Muscle of arm (tissue), 14 donors: ENCODE measurements at places on chromosomes 4 and X. TPM values are rescaled to one million over a fixed set of nuclear protein-coding genes. Genes with fewer than 3 reads are reported as not detected.

TXK gene
- 0.94 TPM for polyA plus RNA-seq

IL2RG gene
- polyA plus RNA-seq: 15.9 TPM

CXorf58 gene
- not detected for polyA plus RNA-seq

ENOPH1 gene
- 38.7 TPM for polyA plus RNA-seq

DNA sequence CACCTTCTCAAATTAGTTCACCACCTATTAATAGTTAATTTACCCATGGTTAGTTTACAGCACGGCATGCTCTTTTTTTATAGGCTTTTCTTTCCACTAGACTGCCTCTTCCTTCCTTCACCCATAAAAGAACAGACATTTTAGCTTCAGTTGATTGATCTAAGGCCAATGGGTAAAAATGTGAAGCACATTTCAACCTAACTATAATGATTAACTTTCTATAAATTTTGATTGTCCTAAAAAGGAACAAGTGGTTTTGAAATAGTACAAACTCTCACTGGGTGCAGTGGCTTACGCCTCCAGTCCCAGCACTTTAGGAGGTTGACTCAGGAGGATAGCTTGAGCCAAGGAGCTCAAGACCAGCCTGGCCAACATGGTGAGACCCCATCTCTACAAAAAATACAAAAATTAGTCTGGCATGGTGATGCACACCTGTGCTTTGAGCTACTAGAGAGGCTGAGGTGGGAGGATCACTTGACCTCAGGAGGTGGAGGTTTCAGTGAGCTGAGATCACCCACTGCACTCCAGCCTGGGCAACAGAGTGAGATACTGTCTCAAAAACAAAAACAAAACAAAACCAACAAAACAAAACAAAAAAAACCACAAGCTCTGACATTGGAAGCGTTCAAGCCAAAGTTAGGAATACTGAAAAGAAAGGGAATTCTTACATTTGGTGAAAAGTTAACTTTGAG is 89.9 kb upstream of the FAT1 start:
- DNase-seq: no peak

DNA sequence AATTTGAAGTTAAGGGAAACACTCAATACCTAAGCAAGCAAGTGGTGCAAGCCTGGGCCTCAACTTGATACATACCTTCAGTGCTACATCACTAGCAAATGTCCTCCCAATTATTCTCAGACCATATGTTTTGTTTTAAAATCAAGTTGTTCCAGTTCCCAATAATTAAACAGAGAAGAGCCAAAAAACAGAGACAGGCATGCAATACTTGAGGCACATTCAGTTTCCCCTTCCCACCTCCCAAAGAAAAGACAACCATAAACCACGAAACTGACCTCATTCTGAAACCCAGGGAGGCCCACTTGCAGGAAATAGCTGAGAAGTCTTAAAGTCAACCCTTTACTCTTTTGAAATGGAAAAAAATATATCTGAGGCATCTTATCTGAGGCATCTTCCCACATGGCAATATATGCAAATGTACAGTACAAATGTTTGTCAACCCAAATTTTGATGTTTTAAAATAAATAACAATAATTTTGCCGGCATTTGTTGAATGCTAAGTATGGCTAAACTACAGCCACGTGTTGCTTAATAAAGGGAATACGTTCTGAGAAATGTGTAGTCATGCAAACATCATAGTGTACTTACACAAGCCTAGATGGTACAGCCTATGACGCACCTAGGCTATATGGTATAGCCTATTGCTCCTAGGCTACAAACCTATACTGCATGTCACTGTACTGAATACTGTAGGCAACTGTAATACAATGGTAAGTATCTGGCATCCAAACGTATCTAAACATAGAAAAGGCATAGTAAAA is 147.5 kb downstream of the TSPAN5 start:
- peak; percentile 85 for DNase-seq

DNA sequence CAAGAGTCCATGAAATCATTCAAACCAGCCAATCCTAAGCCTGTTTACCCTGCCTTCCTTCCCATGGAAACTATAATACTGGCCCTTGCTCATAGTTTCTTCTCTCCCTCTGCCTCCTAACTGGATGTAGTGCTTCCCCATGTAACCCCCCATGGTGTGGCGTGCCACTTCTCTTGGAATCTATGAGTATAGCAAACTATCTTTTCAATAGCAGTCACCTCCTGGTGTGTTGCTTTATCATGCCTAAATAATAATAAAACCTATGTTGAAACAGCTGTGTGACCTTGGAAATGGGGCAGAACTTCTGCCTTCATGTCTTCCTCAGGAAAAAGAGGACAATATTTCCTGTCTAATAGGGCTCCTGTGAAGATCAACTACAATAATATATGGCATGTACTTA is 234.8 kb upstream of the EDNRA start:
- DNase-seq: no peak

- no peak for DNase-seq
Measured at GRCh38 chr4:163610648-163611047, 116.2 kb downstream of the TMA16 start.

DNA sequence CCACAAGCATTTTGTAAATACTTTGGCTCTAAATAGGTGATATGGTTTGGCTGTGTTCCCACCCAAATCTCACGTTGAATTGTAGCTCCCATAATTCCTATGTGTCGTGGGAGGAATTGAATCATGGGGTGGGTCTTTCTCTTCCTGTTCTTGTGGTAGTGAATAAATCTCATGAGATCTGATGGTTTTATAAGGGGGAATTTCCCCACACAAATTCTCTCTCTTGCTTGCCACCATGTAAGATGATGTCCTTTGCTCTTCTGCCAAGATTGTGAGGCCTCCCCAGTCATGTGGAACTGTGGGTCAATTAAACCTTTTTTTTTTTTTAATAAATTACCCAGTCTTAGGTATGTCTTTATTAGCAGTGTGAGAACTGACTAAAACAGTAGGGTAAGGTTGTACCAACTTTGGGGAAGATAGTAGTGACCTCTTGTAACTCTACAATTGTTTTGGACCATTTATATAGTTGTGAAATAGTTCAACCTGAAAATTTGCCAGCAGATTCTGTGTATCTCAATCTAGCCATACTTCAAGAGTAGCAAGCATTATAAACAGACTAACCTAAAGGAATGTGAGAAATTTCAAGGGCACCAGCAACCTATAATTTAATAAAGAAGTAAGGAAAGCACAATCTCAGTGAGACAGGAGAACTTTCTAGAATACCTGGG is 727.8 kb downstream of the GRID2 start:
- no peak for DNase-seq

GRCh38 chrX:37509349-37509748 is 62.1 kb upstream of the LANCL3 start:
- no peak for DNase-seq

DNA sequence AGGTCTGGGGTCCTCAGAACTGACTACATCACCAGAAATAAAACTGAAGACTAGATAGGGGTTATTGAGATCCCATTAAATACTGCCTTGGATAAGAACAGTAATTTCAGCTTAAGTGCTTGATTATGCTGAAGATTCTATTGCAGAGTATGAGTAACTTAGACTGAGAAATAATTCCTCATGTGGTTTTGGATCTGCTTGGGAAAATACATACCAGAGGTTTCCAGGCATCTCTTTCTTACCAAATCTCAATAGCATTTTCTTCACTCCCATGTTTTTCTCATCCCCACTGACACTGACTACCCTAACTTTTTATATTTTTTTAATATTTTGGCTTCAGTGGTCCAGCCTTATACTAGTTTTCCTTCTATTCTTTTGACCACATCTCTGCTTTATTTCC is 92.0 kb upstream of the TEX13D start:
- DNase-seq: no peak

- DNase-seq: no peak
Measured at GRCh38 chr4:1234309-1234695, 14.6 kb downstream of the CTBP1 start.

DNA sequence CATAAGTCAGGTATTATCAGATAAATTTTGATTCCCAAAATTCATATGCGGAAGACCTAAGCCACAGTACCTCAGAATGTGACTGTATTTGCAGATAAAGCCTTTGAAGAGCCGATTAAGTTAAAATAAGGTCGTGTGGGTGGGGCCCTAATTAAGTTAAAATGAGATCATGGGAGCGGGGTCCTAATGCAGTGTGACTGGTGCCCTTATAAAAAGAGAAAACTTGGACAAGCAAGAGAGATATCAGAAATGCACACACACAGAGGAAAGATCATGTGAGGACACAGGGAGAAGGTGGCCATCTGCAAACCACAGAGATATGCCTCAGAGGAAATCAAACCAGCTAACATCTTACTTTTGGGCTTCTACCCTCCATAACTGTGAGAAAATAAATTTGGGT is 236.1 kb downstream of the FBXO8 start:
- no peak for DNase-seq
